Activated CD8-positive, alpha-beta T cell treated with anti-CD3 and anti-CD28 coated beads for 36 hours (primary cell): ENCODE measurements at places on chromosomes 5 and 9.

- DNase-seq, result peak; percentile 52
Measured at GRCh38 chr5:95664204-95664786, 17.7 kb downstream of the RFESD start.

DNA sequence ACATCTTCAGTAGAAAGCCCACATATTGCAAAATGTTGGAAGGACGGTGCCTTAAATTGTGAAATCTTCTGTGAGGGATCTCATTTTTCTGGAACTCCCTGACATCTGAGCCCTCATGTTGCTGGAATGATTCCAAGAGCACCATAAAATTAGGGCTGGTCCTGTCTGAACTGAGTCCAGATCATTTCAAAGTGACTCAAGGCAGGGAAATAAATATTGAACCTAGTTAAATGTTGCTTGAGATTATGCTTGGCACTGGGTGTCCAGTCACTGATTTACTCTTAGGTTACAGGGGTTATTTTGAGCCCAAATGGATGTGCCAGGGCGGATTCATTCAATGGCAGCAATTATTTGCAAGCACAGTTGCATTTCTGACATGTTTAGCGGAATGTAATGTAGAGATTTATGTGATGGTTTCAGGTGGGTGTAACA lies 437.0 kb downstream of the PIK3R1 start:
- no peak for DNase-seq

DNA sequence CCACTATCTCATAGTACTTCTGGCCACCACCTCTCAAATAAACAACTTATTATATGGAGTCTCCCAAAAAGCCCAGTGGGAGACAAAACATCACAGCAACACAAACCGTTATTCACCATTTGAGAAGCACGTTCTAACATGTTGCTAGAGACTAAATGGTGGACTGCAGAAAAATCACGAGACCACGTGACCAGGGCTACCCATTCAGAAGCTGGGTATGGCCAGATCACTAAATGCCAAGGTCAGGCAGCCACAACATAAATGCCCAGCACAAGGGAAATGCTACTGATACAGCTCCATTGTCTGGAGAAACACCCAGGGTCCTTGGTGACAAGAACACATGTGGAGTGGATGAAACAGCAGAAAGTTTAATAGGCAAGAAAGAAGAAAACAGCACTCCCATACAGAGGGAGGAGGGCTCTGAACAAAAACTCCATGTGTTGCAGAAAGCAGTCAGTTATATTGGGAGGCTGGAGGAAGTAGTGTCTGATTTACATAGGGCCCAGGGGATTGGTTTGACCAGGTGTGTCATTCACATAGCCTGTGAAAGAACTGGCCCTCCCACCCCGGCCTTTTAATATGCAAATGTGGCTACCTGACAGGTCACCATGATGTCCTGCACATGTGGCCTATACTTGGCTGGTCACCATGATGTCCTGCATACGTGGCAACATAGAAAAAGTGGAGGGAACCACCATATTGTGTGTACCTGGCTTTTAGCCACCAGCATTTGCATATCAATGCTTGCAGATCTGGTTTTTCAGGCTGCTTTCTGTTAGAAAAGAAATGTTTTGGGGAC lies 97.2 kb downstream of the TRIM36 start:
- no peak for DNase-seq

- DNase-seq, result no peak
Measured at GRCh38 chr9:109421026-109421970, 76.8 kb downstream of the PTPN3 start.

DNA sequence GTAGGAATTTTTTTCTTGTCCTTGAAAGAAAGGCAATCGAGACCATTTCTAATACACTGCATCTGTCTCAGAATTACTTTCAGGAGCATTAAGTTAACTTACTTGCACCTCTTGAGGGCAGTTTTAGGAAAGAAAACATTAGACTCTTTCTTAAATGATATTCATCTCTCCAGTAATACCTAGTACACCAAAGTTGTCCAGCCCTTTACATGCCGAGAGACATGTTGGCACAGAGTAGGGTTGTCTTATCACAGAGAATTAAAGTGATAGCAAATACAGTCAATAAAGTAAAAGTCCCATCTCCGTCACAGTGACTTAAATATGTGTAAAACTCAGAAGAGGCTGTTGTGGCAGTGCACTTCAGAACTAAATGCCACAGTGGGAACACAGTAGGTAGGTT lies 154.3 kb upstream of the KCNN2 start:
- no peak for DNase-seq

GRCh38 chr5:56817263-56818014 lies 2.1 kb downstream of the MAP3K1 start:
- DNase-seq, result no peak

- no peak for DNase-seq
Measured at GRCh38 chr5:164326219-164326618, 820.8 kb downstream of the MAT2B start.

DNA sequence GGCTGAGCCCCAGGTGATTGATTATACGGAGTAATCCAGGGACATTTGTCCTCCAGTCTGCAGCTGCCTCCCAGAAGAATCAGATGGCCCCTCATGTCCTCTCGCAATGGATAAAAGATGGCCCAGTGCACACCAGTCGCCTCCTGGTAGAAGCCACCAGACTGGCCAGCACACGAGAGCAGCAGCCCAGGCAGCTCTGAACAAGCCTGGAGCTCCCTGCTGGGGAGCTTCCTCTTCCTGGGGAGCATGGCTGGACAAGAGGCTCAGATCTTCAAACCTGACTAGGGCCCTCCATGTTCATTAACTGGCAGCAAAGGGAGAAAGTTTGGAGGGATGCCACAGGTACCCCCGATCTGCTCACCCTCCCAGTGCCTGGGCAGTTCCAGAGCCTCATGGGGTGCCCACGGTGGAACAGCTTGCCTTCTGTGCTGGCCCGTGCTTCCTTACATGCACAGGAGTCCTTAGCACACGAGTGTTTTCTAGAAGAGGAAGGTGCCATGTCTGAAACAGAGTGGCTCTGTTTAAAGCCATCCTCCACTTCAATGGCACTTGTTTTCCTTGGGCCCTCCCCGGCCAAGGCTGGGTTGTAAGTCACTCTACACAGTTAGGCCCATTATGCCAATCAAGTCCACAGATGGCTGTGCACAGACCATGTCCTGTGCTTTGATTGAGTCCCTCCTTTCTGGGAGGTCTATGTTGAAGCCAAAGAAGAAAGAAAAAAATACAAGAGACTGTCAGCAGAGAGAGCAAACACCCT lies 75.6 kb downstream of the PRRT1B start:
- no peak for DNase-seq

GRCh38 chr9:127169575-127169883 lies 47.1 kb upstream of the ANGPTL2 start:
- DNase-seq, result no peak

- peak; percentile 68 for DNase-seq
Measured at GRCh38 chr5:134103998-134104654, 10.4 kb upstream of the TCF7 start.

GRCh38 chr5:180367300-180367699 lies 14.2 kb upstream of the GFPT2 start:
- no peak for DNase-seq

DNA sequence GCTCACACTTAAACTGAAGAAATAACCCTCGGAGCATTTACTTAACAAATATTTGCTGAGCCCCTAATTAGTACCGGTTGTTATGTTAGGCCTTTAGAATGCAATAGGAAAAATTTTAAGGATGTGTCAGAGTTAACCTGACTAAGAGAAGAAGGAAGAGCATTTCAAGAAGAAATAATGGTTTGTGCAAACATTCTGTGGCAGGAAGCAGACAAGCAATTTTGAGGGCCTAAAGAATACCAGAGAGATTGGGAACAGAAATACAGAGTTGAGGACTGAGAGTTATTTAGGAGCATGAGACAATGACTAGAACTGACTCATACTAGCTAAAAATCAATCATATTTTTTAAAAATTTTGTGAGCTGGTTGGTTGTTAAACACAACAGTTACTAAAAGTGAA lies 218.8 kb downstream of the PRR16 start:
- DNase-seq, result no peak

GRCh38 chr5:132102101-132102701 lies 28.6 kb downstream of the CSF2 start:
- DNase-seq, result peak; percentile 76
